Midbrain (tissue), 1 donor: ENCODE measurements at places on chromosomes 2 and 18.

DNA sequence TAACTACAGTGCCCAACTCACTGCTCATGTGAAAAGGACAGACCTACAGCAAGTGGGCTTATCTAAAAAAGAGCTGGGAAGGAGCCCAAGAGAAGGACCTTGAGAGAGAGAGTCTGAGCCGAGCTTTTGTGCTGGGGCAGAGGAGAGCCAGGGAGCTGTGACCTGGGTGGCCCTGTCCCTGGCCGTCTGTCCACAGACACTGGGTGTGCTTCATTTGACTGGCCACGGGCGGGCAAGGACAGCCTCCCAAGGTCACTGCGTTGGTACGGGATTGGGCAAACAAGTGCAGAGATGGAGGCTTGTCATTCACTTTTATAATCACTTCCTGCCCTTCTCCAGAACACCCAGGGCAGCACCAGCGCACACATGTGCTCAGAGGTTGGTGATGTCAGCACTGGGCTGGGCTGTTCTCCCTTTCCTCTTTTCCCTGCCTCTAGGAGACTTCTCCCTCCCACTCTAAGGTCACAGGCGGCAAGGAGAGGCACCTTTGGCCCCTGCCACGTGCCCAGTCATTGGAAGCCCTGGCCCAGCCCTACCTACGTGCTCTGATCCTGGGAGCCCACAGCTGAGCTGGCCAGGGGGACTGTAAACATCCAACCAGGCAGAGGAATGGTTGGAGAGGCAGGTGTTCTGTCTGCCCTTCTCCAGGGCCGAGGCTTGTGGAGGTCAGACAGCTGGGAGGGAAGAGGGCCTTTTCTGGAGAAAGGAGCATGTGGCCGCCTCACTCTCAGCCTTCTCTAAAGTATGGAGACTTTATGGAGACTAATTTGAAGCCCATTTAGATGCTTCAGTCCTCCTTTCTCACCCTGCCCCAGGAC is 6.4 kb upstream of the PSD4 start:
- no peak for DNase-seq

GRCh38 chr2:15660491-15661294 is 69.0 kb downstream of the DDX1 start:
- DNase-seq: no peak

DNA sequence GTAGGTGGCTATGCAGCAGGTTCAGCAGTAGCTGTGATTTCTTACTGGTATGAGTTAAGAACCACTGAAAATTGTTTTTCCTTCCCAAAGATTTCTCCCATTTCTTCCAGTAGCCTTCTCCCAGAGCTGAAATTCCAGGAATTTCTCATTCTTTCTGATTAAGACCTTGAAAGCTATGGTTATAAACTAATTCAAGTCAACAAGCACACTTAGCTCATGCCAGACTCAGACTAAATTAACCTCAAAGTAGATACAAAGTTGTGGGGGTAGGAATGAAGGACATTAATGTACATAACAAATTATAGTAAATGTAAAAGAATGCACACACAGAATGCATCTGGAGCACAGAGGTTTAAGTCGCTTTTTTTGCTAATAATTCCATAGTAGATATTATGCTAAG is 103.6 kb upstream of the SOX11 start:
- DNase-seq: no peak

GRCh38 chr2:219980638-219981037 is 353.2 kb downstream of the SLC4A3 start:
- DNase-seq: no peak

DNA sequence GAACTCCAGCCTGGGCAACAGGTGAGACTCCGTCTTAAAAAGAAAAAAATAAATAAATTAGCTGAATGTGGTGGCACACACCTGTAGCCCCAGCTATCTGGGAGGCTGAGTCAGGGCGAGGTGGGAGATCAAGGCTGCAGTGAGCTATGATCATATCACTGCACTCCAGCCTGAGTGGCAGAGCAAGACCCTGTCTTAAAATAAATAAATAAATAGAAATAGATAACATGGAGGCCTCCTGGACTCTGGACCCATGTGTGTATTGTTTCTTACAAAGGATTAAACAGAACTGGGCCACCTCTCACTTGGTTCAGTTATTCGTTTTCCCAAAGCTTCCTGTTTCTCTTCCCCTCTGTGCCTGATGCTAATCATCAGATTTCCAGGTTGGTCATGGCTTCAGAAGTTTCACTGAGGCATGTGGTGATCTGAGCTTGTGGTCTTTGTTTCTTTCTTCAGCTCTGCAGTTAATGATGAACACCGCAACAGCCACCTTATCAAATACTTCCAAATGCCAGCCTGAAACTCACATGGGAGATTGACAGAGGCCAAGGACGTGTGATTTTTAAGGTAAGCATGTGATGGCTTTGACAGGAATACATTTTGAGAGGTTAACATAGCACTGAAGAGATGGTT is 83.3 kb upstream of the MAP4K4 start:
- no peak for DNase-seq

GRCh38 chr2:169775765-169776164 is 22.9 kb upstream of the SSB start:
- no peak for DNase-seq

- DNase-seq: no peak
Measured at GRCh38 chr2:236162882-236163470, 5.2 kb downstream of the GBX2 start.

DNA sequence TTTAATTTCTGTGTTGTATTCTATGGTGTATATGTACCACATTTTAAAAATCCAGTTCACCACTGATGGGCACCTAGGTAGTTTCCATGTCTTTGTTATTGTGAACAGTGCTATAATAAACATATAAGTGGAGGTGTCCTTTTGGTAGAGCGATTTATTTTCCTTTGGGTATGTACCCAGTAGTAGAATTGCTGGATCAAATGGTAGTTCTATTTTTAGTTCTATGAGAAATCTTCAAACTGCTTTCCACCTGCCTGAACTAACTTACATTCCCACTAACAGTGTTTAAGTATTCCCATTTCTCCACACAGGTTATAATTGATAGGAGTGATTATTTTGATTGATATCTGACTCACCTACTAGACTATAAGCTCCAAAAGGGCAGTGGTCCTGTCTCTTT is 148.2 kb downstream of the BABAM2 start:
- DNase-seq: no peak

GRCh38 chr2:100924122-100924519 is 78.0 kb upstream of the RPL31 start:
- no peak for DNase-seq

DNA sequence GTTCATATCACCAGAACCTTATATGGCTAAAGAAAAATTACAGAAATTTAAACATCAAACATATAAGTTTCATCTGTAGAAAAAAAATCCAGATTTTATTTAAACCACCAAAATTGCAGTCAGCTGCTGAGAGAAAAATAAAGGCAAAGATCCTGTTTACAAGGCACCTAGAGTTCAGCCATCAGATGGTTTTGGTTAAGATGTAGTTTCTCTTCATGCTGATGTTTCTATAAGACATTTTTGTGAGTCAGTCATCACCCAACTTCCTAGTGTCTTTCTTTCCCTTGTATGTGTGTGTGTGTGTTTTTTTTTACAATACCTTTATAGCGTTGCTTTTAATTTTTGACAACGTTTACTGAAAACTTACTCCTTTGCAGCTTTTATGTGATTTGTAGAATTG is 26.1 kb upstream of the MMADHC start:
- DNase-seq: no peak

DNA sequence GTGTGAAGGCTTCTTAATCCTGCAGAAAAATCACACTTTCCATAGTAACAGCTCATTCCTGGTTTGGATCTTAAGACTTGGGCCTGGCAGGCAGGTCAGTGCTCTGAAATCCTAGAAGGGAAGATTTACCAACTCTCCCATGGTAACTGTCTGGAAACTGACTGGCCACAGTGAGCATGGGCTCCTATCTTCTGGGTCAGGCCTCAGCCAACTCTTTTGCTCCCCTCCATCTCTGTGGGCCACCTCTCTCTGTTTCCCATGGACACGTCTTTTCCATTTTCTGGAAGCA is 86.7 kb downstream of the ACAA2 start:
- DNase-seq: no peak

DNA sequence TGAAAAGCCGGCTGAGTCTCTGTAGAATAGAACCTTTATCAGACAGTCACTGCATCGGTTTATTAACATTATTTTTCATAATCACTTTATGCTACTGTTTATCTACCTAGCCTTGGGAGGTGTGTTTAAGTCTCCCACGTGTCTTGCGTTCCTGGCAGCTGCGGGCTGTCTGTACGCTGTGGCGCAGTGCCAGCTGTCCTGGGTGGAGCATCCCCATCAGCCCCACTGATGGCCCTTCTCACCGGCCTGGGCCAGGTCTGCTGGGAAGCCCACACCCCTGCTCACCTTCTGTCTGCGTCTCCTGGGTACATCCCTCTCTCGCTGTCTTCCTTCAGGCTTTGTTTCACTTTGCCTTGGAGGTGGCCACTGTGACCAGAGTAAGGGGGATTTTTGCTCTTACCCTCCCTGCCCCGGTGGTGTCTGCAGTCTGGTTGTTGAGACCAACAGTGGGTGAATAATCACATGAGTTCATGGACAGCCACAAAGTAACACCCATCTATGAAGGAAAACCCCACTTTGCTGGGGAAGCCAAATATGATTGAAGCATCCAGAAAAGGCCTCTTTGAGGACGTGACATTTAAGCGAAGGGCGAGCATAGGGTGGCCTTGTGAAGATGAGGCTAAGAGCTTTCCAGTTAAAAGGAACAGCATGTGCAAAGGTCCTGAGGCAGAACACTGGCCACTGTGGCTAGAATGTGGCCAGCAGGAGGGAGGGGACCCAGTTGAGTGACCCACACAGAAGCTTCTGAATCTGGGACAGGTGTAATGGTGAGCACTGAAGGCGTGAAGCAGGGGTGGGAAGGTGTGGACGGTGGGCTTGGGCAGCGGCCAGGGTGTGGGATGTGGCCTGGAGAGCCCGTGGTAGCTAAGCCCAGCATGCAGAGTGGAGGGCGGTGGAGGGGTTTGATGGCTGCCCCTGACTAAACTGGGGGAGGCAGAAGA is 41.7 kb downstream of the RAMP1 start:
- DNase-seq: no peak

DNA sequence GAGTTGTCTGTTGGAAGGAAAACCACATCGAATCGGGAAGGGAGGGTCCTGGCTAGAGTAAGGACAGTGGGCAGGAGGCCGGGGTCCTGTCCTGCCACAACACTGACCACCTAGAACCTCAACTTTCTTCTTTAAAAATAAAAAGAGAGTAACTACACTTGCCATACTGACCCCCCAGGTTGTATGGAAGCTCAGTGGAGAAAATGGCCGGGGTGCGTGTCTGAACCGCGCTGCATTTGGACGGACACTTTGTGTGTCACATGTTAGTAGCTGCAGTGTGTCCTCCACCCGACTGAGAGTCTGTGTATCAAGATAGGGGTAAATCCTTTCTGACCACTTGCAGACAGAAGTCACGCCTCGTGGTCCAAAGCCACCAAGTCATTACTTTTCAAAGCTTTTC is 87.0 kb downstream of the GBX2 start:
- DNase-seq: no peak

- no peak for DNase-seq
Measured at GRCh38 chr2:10521356-10522169, 73.4 kb upstream of the ODC1 start.

DNA sequence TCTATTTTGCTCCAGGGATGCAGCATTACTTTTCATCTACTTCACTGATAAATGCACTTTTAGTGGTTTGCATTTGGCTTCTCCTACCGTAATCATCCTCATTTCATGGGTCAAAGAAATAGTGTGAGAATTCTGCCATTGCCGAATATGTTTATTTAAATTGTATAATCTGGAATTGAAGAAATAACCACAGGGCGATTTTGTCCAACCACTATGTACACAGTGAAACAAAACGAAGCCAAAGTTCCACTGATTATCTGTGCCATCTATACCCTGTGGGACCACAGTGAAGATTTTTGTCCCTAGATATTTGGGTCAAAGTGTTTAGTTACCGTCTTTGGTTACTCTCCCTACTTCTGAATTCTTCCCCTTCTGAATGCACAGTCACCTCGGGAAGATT is 888.6 kb upstream of the NRXN1 start:
- DNase-seq: no peak

DNA sequence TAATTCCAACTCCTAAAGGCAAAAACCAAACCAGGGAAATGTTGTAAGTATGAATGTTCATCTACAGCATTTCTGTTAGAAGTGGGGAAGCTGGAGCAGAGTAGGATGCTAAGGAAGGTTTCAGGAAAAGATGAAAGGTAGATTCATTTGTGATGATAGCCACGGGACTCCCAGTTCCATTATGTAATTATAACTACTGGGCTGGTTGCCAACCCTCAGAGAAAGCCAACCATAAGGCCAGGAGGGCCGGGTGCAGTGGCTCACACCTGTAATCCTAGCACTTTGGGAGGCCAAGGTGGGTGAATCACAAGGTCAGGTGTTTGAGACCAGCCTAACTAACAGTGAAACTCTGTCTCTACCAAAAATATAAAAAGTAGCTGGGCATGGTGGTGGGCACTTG is 288.9 kb upstream of the ETAA1 start:
- DNase-seq: no peak

DNA sequence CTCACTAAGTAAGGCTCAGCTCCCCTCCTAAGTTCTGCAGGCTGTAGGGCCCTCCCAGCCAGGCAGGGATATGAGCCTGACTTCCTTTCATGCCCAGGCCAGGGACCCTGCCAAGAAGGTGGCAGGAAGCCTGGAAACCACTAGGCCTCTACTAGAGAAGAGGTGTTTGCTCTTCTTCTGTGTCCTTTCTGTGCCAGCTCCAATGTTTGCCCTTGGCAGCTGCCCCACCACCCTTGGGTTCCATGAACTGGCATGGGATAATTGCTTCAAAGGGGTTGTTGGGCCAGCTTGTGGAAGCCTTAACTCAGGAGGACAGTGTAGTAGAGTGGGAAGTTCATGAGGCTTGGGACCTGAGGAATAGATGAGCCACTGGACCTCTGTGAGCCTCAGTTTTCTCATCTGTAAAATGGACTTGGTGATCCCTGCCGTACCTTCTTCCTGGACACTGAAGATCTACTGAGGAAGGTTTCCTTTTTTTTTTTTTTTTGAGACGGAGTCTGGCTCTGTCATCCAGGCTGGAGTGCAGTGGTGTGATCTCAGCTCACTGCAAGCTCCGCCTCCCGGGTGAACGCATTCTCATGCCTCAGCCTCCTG is 3.9 kb downstream of the SLC35F6 start:
- DNase-seq: no peak

- DNase-seq: peak; percentile 9
Measured at GRCh38 chr2:190110699-190111098, 48.2 kb upstream of the MSTN start.

DNA sequence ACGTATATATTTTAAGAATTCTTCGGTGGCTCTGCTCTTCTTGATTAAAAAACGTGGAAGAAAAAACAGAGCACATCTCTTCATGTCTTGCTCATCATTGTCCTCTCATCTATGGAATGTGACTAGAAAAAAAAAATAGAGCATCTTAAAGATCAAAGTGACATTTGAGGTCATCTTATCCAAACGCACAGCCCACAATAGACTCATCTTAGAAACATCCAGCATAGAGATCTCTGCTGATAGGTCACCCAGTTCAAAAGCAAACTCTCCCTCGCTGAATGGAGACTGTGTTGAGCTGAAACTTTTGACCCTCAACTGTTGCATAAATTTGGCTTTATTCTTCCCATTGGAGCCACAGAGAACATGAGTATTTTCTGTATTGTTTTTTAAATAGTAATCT is 65.2 kb downstream of the CMPK2 start:
- DNase-seq: no peak
